Activated naive CD8-positive, alpha-beta T cell treated with anti-CD3 and anti-CD28 coated beads, Interleukin-2, amount 10 ng/mL, durations not matched to agents 7 days and 5 days (primary cell): ENCODE measurements at places on chromosomes 11 and 22.
A peak's percentile ranks its signal among the peaks of the same experiment; 100 is the strongest.

GRCh38 chr11:72840780-72841179 lies 26.6 kb downstream of the ATG16L2 start:
- no peak for DNase-seq
- no peaks in the 10 kb centered on the region for H3K27me3 ChIP-seq
- H3K27ac ChIP-seq, result no peak overlapping the region

GRCh38 chr11:30587269-30587812 lies 1.2 kb upstream of the MPPED2 start:
- H3K27me3 ChIP-seq, result peaks cover 60% of the 10 kb centered on the region
- H3K36me3 ChIP-seq, result no peaks in the 10 kb centered on the region
- peak overlapping the region; percentile 72 for H3K4me3 ChIP-seq
- no peak overlapping the region for H3K27ac ChIP-seq
- DNase-seq, result no peak

DNA sequence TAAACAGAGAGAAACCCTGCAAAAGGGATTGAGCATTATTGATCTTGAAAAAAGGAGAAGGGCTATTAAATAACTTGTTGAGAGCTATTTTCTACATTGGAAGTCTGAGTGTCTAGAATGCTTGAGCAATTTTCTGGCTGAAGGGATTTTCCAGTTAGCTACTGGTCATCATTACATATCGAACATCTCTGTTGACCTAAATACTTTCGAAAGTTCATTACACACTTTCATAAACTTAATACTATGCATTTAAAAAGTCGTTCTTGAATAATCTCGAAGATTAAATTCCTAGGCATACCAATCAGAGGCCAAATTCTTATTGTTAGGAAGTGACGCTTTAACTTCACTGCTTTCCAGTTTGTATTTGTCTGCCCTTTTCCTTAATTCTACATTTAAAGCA lies 13.7 kb downstream of the ETS1 start:
- no peak for DNase-seq
- no peak overlapping the region for H3K4me3 ChIP-seq
- peaks cover 12% of the 10 kb centered on the region for H3K4me1 ChIP-seq
- no peak overlapping the region for H3K27ac ChIP-seq
- no peaks in the 10 kb centered on the region for H3K36me3 ChIP-seq

- peaks cover 3% of the 10 kb centered on the region for H3K27me3 ChIP-seq
- no peaks in the 10 kb centered on the region for H3K36me3 ChIP-seq
- H3K4me3 ChIP-seq, result no peak overlapping the region
- no peak overlapping the region for H3K27ac ChIP-seq
These were observed 24.3 kb upstream of the SMCO4 start for GRCh38 chr11:93567401-93567895.

DNA sequence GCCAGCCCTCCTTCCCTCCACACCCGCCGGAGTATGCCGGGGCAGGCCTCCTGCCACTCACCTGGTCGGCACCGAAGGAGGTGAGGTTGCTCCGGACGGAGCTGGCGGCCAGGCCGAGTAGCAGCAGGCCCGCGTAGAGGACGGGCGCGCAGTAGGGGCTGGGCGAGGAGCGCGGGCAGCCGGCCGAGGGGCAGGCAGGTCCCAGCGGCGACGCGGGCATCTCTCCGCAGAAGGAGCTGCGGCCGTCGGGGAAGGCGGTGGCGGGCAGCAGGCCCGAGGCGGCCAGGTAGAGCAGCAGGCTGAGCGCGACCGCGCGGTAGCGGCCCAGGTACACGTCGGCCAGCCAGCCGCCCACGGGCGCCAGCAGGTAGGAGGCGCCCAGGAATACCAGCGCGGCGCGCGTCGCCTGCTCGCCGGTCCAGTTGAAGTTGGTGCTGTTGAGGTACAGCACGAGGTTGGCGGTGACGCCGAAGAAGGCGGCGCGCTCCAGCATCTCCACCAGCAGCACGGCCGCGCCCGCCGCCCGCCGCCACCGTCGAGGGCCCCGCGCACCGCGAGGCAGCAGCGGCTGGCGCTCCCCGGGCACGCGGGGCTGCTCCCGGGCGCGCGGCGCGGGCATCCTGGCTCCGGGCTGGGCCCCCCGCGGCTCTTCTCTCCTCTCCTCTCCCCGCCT lies 907 bp downstream of the SLC15A3 start:
- DNase-seq, result peak; percentile 65
- H3K36me3 ChIP-seq, result no peaks in the 10 kb centered on the region
- H3K27ac ChIP-seq, result peak overlapping the region; percentile 87
- peaks cover 25% of the 10 kb centered on the region for H3K4me1 ChIP-seq
- H3K4me3 ChIP-seq, result peak overlapping the region; percentile 87

DNA sequence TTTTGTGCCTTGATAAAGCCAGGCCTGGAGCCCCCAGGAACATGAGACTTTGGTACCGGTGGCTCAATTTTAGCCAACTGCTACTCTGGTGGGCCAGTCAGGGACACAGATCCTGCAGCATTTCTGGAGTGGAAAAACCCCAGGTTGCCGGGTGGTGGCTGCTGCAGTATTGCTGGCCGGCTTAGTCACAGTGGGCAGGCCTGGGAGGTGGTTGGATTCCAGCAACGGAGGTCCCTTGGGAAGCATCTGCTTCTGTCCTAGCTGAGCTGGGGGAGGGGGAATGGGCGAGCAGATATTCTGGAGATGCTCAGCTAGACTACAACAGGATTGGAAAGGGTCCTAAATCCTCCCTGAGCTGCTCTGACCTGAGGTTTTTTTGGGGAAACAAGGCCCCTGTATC lies 31.6 kb upstream of the ACCSL start:
- no peak overlapping the region for H3K4me3 ChIP-seq
- no peak for DNase-seq
- H3K4me1 ChIP-seq, result no peaks in the 10 kb centered on the region
- H3K27me3 ChIP-seq, result peaks cover 16% of the 10 kb centered on the region

DNA sequence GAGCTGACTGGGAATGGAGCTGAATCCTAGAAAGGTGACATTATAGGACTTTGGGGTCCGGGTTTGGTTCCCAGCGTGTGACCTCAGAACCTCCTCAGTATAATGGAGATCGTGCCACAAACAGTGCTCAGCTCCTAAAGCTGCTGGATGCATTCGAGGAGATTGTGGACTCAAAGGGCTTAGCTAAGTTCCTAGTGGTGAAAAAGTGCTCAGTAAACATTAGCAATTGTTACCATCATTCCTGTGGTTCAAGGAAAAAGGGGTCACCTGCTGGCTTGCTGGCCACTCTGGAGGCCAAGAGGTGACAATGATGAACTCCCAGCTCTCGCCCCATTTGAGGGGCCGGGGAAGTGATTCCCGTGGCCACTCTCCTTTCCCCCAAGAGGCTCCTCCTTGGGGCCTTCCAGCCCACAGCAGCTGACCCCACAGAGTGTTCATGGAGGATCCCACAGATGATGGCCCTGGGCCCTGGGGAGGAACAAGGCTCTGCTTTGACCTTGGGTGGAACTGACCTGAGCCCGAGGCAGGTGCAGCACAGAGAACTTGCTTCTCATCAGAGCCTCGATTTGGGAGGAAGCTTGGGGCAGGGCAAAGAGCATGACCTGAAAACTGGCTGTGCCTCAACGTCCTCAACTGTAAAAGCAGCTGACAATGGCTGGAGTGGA lies 40.1 kb downstream of the TRIM29 start:
- H3K36me3 ChIP-seq, result no peaks in the 10 kb centered on the region
- peaks cover 4% of the 10 kb centered on the region for H3K27me3 ChIP-seq
- no peaks in the 10 kb centered on the region for H3K4me1 ChIP-seq

- no peaks in the 10 kb centered on the region for H3K27me3 ChIP-seq
- no peak overlapping the region for H3K4me3 ChIP-seq
- H3K27ac ChIP-seq, result no peak overlapping the region
These were observed 85.9 kb downstream of the SBF2 start for GRCh38 chr11:10208131-10208575.

GRCh38 chr22:19115628-19116027 lies 6.6 kb downstream of the DGCR2 start:
- DNase-seq, result no peak
- H3K4me1 ChIP-seq, result peaks cover 46% of the 10 kb centered on the region

GRCh38 chr11:76796511-76797198 lies 13.5 kb downstream of the TSKU start:
- H3K36me3 ChIP-seq, result no peaks in the 10 kb centered on the region
- H3K4me3 ChIP-seq, result no peak overlapping the region
- peaks cover 5% of the 10 kb centered on the region for H3K4me1 ChIP-seq
- H3K27ac ChIP-seq, result no peak overlapping the region
- peaks cover 16% of the 10 kb centered on the region for H3K27me3 ChIP-seq

GRCh38 chr11:56876621-56877275 lies 112.0 kb upstream of the OR5AK2 start:
- H3K36me3 ChIP-seq, result no peaks in the 10 kb centered on the region
- no peak overlapping the region for H3K4me3 ChIP-seq
- H3K27ac ChIP-seq, result no peak overlapping the region
- no peaks in the 10 kb centered on the region for H3K27me3 ChIP-seq

DNA sequence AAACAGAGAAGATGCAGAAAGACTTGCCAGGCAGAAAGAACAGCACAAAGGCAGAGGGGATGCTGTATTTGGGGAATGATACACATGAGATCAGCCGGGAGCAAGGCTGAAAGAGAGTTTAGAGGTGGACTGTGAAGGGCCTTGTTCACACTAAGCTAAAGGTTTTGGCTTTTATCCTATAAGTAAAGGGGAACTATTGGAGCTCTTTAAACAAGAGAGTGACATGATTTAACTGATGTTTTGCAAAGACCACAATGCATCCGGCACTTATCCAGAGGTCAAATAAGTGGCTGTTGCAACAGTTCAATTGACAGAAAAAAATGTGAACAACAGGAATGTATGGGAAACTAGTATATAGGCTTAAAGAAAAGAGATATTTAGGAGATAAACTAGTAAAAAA lies 64.7 kb upstream of the RRAS2 start:
- no peak for DNase-seq
- H3K27me3 ChIP-seq, result peaks cover 6% of the 10 kb centered on the region
- no peak overlapping the region for H3K27ac ChIP-seq
- peaks cover 6% of the 10 kb centered on the region for H3K36me3 ChIP-seq
- H3K4me1 ChIP-seq, result peaks cover 5% of the 10 kb centered on the region

DNA sequence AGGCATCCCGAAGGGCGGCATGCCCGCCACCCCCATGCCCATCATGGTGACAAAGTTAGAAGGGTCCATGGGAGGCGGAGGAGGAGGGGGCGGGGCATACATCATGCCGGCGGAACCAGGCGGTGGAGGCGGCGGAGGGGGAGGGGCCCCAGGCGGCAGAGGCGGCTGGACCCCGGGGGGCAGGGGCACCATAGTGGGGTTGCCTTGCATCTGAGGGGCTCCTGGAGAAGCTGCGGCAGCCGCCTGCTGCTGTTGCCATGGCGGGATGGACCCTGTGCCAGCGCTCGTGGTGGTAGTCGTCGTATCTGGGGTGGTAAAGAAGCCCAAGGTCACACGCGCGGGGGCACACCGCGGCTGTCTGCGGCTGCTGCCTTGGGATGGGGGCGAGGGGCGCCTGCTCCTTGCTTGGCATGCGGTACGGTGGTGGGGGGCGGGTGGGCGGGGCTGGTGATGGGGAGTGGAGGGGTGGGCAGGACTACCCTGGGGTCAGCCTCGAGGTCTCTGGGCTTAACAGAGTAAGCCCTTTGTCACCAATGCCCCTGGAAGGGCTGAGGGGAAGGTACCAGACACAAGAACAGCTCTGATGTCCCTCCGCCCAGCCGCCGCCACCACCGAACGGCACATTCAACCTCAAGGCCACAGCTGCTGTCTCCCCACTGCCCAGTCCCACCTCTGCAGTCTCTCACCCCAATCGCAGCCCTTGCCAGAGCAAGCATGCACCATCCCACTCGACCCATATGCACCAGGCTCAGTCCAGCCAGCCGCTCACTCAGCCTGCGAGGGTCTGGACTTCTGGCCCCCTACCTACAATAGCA lies 6.3 kb upstream of the PYGM start:
- H3K4me1 ChIP-seq, result peaks cover 66% of the 10 kb centered on the region
- H3K36me3 ChIP-seq, result peaks cover 51% of the 10 kb centered on the region
- H3K27ac ChIP-seq, result peak overlapping the region; percentile 88

- DNase-seq, result no peak
- no peak overlapping the region for H3K4me3 ChIP-seq
- no peaks in the 10 kb centered on the region for H3K36me3 ChIP-seq
These were observed 314.5 kb upstream of the ANO3 start for GRCh38 chr11:26017322-26017860.

DNA sequence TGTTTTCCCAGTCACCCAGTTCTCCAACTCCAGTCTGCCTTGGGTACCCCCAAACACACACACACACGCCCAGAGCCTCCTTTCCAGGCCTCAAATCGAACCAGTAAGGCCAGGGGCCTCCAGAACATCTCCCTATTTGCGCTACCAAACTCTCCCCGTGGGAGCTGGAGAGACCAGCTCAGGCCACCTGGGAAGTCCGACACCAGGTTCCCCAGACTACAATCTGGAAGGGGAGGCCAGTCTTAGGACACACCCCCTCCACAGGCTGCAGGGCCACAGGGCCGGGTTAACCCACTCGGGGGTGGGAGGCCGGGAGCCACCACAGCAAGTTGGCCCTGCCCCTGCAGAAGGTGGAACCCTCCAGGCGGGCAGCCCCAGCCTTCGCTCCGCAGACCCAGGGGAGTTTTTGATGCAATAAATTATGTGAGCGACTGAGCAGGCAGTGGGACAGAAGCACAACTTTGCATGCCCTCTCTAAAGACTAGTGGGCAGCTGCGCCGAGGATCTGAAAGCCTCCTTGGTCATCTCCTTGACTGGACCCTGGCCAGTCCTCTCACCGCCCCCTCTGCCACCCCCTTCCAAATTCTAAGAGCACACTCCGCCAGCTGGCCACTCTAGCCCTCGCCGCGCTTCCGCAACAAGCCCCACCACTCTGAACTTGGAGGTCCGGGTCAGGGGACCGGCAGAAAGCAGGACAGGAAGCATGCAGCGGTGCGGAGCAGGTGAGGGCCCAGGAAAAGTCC lies 2.8 kb downstream of the IGF2 start:
- peaks cover 1% of the 10 kb centered on the region for H3K4me1 ChIP-seq
- H3K36me3 ChIP-seq, result no peaks in the 10 kb centered on the region
- H3K27me3 ChIP-seq, result peaks cover 63% of the 10 kb centered on the region

DNA sequence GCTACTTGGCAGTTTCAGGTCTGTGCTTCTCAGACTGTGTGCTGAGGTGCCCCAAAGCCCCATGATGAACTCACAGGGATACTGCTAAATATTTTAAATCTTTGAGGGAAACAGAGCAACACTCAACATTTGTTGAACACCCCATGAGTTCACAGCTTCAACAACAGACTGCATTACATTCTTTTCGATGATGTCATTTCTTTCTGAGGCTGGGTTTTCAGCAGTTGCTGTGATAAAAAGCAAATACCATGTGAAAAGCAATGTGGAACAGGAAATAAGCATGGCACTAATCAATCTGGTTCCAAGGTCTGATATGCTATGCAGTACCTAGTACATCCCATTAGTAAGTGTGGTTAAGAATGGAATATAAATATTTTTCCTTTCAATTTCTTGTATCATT lies 82.7 kb downstream of the RPL27A start:
- no peak overlapping the region for H3K4me3 ChIP-seq
- H3K36me3 ChIP-seq, result no peaks in the 10 kb centered on the region
- H3K27ac ChIP-seq, result no peak overlapping the region
- H3K27me3 ChIP-seq, result peaks cover 3% of the 10 kb centered on the region
- no peak for DNase-seq
- no peaks in the 10 kb centered on the region for H3K4me1 ChIP-seq

DNA sequence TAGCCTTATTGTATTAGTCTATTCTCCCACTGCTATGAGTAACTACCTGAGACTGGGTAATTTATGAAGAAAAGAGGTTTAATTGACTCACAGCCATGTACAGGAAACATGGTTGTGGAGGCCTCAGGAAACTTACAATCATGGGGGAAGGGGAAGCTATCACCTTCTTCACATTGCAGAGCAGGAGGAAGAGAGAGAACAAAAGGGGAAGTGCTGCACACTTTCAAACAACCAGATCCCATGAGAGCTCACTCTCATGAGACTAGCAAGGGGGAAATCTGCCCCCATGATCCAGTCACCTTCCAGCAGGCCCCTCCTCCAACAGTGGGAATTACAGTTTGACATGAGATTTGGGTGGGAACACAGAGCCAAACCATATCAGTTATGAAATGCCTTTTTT lies 179.4 kb downstream of the ARHGAP42 start:
- no peak overlapping the region for H3K4me3 ChIP-seq
- no peaks in the 10 kb centered on the region for H3K27me3 ChIP-seq
- no peak for DNase-seq
- H3K36me3 ChIP-seq, result no peaks in the 10 kb centered on the region
- H3K4me1 ChIP-seq, result no peaks in the 10 kb centered on the region
